Stimulated activated CD8-positive, alpha-beta memory T cell treated with anti-CD3 and anti-CD28 coated beads, Interleukin-7, amount 100 ng/mL, for 24 hours (primary cell): ENCODE measurements at places on chromosomes 5 and 9.

DNA sequence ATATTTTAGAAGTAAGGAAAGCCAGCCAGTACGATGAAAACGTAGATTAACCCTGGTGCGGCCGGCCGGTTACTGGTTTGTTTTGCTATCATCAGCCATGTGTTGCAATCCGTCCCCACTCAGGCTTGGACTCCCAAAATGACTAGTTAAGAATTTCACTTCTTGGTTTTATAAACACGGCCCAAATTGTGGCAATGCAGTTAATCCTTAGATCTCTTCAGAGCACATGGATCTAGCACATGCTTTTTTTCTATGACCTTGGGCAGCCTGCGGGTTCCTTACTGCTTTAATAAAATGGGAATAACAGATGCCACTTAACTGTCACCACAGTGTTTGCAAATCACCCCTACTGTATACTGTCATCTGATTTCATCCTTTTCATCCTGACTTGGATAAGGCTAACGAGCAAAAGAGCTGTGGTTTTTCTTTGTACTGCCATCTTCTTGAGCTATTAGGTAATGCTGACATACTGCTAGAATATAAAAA is 1.5 kb downstream of the NDFIP1 start:
- DNase-seq, result no peak

- DNase-seq, result no peak
Measured at GRCh38 chr9:35993976-35994720, 36.2 kb upstream of the OR2S2 start.

DNA sequence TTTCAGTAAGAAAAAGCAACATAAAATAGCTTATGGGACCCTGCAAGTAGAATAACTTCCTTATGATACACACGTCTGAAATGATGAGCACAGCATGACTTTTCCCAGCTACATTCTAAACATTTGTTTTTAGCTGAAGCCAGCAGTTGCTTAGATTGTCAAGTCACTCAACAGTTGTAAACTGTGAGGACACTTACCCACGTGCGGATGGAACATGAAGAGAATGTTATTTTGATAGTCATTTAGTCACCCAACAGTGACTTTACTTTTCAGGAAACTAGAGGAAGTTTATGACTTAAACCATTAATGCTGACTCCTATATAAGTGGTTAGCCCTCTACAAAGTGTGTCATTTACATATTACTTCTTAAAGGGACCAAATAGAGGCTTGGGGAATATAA is 3.0 kb downstream of the HACD4 start:
- no peak for DNase-seq

DNA sequence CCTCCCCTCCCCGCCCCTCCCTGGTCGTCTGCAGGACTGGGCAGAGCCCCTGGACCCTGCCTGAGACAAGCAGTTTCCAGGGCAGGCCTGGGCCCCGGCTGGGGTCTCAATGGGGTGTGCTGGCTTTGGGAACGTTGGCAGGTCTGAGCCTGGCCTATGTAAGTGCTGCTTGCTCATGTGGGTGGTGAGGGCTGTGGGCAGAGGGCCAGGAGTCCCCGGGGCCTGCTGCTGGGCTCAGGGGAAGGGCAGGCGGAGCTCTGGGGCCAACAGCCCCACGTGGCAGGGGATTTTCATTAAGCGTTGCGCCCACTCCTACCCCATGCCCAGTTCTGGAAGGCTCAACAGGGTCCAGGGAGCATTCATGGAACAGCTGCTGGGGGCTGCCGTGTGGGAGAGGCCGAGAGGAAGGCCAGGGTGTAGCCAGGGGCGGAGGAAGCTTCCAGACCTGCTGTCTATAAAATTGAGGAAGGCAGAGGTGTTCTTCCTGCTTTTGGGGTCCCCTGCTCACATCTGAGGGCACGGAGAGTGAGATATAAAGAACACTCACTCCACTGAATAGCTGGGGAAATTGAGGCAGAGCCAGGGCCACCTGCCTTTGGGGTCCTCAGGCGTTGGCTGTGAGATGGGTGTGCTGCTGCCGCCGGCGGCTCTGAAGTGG is 32.5 kb downstream of the RXRA start:
- no peak for DNase-seq

- no peak for DNase-seq
Measured at GRCh38 chr5:94693043-94693822, 74.8 kb downstream of the SLF1 start.

GRCh38 chr5:132510076-132510475 is 19.5 kb upstream of the IRF1 start:
- DNase-seq, result no peak

DNA sequence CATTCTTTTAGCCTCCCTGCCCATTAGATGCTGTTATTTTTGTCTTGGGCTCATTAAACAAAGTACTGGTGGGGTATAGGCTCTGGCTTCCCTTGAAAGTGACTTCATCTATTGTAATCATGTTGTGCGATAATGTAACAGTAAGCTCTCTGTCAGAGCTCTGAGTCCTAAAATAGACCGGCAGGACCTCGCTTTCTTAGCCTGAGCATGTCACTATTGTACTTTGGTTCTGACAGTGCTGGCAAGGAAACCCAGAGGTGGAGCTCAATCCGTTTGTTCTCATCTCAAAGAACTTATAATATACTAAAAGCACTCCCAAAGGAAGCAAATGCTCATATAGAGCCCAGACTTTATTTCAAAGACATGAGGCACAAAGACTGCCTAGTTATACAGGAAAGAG is 339.1 kb upstream of the CCNH start:
- DNase-seq, result no peak

- DNase-seq, result no peak
Measured at GRCh38 chr9:80435591-80435990, 863.8 kb downstream of the TLE4 start.

GRCh38 chr5:132406144-132406783 is 36.8 kb downstream of the SLC22A5 start:
- DNase-seq, result no peak

DNA sequence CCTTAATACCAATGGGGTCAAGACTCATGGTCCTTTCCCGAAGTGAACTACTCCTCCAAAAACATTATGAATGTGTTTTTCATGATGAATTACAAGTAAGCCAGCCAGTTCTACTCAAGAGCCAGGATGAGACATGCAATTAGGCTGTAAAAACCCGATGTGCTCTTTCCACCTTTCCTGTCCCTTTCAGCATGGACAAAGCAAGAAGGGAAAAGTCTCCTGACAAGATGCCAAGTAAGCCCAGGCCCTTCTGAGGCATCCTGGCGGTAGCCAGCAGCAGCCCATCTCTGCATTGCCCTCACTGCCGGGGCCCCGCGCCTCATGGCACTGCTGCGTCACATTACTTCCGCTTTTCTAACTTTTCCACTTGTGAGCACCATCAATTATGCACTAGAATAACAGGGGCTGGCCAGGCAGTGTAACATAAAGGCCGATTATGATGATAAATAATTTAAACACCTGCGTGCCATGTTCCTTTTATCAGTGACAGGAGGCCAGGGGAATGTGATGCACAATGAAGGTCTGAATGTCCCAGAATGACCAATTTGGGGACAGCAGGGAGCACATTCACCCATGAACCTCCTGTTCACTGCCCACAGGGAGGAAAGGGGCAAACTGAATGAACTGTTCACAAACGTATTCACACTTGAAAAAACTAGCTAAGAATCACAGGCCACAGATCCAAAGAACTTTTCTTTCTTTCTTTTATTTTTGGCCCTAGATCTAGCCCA is 37.4 kb downstream of the EFNA5 start:
- DNase-seq, result no peak

GRCh38 chr5:95925378-95925744 is 36.3 kb downstream of the ELL2 start:
- no peak for DNase-seq

GRCh38 chr9:126207256-126207655 is 119.4 kb upstream of the MVB12B start:
- DNase-seq, result no peak

DNA sequence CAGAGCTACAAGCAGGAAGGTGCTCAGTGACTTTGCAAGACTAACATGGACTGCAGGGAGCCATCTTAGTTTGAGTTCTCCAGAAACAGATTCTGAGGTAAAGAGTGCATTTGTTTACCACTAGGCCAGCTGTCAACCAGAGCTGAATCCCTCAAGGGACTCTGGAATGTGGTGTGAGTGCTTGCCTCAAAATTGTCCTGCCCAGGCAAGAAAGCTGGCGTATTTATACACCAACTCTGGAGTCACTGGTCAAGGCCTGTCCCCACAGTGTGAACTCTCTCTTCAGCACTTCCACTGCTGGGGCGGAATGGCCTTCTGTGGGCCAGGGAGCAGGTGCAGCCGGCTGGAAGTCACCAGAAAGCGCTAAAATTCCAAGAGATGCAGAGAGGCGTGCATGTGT is 139.2 kb upstream of the TBCA start:
- no peak for DNase-seq

GRCh38 chr5:34415559-34416198 is 240.4 kb upstream of the RAI14 start:
- DNase-seq, result no peak

DNA sequence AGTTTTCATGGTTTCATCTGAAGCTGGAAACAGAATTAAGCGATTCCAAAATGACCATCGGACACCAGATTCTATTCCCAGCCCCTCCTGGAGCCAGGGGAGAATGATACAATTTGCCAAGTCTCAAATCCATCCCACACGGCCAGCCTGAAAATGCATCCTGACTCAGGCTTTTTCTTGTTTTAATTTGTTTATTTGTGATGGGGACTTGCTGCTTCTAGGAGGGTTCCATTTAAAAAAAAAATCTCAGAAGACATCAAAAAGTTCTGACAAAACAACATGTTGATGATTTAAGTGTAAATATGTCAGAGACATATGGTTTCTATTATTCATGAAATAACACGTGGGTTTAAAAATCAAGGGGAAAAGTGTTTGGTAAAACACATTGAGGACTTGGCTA is 173.2 kb downstream of the GAS1 start:
- DNase-seq, result no peak

- no peak for DNase-seq
Measured at GRCh38 chr5:180950291-180950949, 38.2 kb upstream of the BTNL3 start.

DNA sequence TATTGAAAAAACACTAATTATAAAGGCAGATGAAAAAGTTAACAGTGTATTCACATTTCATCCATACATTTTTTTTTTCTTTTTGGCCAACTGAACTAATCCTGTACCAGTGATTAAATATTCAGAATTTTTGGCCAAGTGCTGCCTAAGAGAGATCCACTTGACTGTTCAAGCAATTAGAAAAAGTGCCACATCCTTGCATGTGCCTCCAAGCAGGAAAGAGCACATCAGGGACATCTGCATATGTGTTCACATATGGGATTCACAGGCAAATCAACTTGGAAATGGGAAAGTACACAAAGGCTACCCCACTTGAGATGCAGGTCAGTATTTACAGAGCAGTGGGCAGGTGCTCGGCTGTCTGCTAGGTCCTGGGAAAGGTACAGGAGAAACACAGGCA is 163.3 kb upstream of the LHFPL2 start:
- DNase-seq, result no peak

GRCh38 chr5:91127456-91128081 is 255.5 kb downstream of the ARRDC3 start:
- no peak for DNase-seq

- no peak for DNase-seq
Measured at GRCh38 chr5:76667495-76667894, 44.3 kb upstream of the F2RL2 start.

GRCh38 chr5:83509540-83509939 is 38.0 kb downstream of the VCAN start:
- DNase-seq, result no peak

DNA sequence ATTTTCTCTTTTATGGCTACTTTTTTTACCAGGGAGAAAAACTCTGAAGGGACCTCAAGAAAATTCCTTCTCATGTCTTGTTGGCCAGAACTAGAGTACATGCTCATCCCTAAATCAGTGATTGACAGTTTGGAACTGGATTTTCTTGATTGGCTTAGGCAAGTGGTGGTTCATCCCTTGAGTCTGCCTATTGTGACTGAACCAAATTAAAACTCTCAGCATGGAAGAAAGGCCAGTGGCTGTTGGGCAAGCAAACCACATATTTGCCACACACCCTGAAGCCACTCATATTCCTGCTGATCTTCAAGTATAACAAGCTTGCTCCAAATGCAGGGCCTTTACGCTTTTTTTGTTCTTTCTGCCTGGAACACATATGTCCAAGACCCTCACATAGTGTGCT is 7.2 kb upstream of the HOMER1 start:
- DNase-seq, result no peak

GRCh38 chr5:151562019-151562707 is 29.0 kb downstream of the FAT2 start:
- DNase-seq, result no peak

DNA sequence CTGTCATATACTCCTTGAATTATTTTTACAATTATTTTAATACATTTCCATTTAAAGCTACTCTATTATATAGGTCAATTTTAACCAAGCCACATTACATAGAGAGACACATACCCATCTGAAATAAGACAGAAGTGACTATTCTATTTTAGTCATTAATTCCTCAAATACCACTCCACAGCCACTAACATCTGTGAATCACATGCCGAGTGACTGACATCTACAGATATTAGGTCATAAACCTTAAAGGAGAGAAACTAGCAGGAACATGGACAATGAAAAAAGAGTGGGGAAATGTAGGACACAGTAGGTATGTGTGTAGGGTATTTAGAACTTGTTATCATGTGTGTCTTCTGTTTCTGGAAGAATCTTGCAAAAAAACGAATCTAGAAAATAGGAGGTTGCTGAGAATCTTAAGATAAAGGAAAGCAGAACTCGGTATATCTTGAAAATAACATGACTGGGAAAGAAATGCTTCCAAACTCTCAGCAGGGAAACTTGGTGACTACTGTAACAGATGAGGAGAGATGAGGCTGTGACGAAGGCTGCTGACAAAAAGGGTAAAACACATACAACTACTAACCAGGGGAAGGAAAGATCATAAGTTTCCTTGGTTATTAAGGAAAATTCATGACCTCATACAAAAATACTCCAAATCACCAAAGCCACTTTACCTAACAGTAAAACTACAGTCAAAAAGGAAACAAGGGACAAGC is 84.6 kb downstream of the PLPP1 start:
- no peak for DNase-seq

GRCh38 chr9:115278326-115279035 is 160.5 kb upstream of the TNC start:
- DNase-seq, result no peak

GRCh38 chr9:92196909-92197308 is 81.7 kb upstream of the SPTLC1 start:
- no peak for DNase-seq

- no peak for DNase-seq
Measured at GRCh38 chr9:132506977-132507669, 75.3 kb upstream of the BARHL1 start.

DNA sequence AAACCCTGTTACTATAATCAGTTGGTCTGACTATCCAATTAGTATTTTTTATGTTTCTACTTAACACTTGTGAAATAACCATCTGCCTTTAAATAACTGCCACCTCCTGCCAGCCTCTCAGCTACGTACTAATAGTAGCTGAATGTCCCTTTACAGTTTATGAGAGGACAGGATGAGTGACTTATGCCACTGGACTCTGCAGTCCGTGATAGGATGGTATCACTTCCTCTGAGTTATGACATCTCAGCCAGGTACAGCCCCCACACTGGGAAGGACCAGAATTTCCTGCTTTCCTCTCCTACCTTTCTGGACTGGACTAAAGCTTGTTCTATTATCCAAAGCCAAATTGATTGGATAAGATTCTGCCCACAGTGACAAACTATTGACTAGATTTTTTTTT is 102.9 kb downstream of the ZFAND5 start:
- DNase-seq, result no peak
